Ascending aorta (tissue), 2 donors: ENCODE measurements at places on chromosomes 7 and 10.

DNA sequence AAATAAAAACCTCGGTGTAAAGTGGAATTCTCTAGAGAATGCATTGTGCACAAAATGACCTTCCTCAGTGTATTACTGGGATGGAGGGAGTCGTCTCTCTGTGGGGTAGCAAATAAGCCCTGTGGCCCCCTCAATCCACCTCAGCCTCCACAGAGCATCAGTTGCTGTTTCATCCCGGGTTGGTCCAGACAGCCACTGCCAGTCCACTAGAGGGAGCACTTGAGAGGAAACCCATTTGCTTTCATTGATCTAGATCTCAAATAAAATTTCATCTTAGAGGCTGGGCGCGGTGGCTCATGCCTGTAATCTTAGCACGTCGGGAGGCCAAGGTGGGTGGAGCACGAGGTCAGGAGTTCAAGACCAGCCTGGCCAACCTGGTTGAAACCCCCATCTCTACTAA, 1128.7 kb downstream of the CNTNAP2 start:
- no peak for DNase-seq

DNA sequence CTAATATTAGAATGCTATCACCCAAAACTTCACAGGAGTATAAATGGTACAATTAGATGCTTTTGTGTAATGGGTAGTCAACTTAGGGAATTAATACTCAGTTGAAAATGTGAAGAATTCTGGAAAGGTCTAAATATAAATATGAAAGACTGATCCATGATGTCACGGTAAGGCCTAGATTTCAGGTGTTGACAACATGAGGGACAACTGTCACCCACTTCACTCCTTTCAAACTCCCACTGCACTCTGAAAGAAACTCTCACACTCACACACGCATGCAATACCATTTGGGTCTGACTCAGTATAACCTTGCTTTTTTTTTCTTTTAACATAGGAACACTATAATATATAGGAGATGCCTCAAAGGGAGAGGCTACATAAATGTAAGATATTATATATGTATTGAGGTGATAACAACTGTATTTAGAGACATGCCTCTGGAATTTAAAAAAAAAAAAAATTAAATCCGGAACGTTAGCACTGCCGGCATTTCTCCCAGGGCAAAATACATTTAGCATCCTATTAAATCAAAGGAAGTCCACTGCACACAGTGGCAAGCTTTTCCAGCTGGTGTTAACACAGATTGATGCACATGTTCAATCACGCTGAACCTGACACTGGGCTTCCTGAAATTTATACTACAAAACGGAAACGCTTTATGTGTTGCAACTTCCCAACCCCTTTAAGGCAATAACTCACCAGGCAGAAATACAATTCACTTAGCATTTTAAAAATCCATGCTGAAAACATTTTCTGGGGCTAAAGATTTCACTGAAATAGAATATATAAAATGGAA, 74.9 kb downstream of the RSU1 start:
- no peak for DNase-seq

GRCh38 chr10:1375346-1376170, 319.4 kb downstream of the WDR37 start:
- DNase-seq: no peak

DNA sequence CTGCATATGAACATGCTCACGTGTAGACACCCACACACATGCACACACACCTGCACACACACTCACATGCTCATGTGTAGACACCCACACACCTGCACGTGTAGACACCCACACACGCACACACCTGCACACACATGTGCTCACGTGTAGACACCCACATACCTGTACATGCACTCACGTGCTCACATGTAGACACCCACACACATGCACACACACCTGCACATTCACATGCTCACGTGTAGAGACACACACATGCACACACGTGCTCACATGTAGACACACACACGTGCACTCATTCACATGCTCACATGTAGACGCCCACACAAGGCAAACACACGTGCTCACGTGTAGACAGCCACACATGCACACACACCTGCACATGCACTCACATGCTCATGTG, 275.8 kb downstream of the PTPRN2 start:
- no peak for DNase-seq

DNA sequence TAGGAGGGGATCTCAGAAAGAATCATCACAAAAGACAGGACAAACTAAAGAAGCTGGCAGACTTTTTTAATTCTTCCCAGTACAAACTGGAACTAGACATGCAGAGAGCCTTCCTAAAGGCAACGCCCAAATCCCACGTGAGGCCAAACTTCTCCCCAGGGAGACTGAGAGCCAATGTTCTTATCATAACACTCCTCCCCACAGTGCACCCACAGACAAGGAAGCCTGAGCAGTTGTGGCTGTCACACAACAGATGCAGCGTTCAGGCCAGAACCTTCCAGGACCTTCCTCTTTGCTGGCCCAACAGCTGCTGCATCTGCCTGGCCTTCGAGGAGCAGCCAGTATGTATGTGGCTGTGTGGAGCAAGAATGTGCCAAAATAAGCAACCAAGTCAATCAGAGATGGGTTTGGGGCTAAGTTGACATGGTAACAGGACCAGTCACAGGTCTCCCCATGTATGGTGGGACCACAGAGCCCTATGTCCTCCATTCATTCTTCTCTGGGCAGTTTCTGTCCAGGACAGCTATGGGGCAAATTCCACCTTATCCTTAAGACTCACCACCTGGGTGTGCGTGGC, 34.9 kb downstream of the SRPK2 start:
- DNase-seq: no peak

DNA sequence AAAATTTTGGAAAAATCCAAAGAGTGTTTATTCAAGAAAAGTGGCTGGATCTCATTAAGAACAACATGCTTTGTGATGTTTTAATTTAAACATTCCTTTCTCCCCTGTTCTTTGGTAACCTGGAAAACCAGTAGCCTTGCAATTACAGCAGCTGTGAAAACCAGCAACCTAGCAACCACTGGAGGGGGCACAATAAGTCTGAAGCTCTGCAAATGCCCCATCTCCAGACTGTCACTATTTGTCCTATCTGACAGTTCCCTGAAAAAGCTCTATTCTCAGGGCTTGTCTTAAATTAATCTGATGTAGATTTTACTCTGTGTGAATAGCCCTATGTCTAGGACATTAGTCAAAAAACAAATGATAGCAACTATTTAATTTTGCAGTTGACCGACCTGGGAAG, 137.6 kb upstream of the THSD7A start:
- no peak for DNase-seq

DNA sequence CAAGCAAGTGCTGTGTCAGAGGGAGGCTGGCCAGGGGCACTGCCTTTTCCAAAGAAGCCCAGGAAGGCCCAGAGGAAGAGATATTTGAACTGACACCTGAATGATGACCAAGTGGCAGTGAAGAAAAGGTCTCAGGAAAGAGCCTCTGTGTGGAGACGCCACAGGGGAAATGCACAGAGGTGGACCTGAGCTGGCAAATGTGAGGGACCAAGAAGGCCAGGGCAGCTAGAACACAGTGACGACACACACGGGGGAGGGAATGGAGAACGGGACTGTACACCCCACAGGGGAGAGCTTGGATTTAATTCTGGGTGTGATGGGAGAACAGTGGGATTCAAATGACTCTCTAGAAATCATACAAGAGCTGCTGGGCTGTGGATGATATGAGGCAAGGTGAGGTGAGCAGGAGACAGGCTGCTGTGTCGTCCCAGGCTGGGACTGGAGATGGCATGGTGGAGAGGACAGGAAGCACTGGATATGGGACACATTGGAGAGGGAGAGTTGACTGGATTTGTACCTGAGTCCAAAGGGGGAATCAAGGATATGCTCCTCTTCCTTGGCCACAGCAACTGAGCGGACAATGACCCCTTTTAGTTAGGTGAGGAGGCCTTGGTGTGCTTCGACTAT, 84.2 kb upstream of the DDC start:
- DNase-seq: no peak
